IMR-90 (cell line): ENCODE measurements at places on chromosomes 13 and 19.

GRCh38 chr13:26878438-26878837, 117.9 kb upstream of the GPR12 start:
- DNase-seq: no peak

GRCh38 chr19:40741527-40742390, 8.5 kb downstream of the ACTMAP start:
- DNase-seq: no peak

GRCh38 chr19:13154911-13155471, 4.8 kb downstream of the IER2 start:
- peak; percentile 65 for DNase-seq

GRCh38 chr13:85935868-85936467, 136.7 kb upstream of the SLITRK6 start:
- DNase-seq: no peak

DNA sequence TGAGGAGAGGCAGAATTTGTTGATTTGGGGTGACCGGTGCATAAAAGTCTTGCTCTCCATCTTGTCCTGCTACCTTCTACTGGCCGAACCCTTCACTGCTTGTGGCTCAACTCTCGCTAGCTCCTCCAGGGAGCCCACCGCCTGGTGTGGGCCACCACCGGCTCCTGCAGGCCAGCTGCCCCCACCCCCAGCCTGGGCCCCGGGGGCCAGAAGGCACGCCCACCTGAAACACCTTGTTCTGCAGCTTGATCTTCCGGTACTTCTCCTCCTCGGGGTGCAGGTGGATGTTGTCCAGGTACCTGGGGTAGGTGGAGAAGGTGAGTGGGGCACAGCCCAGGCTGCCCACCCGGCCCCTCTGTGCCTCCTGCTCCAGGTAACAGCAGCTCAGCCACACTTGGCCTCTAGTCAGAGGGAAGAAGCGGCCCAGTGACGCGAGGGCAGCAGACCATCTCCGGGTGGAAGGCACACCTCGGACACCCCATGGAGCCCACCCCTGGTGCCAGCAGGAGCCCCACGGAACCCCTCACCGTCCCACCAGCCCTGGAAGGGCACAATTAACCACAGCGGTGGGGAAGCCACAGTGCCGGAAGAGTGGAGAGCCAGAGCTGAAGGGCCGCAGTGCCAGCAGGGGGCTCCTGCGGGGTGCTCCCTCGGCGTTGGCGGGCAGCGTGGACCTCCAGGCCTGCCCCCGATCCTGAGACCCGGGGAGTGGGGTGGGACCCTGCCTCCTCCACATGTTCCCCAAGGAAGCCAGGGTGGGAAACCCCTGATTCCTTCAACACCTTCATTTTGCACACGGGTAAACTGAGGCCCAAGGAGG, 10.1 kb downstream of the UBXN6 start:
- no peak for DNase-seq

DNA sequence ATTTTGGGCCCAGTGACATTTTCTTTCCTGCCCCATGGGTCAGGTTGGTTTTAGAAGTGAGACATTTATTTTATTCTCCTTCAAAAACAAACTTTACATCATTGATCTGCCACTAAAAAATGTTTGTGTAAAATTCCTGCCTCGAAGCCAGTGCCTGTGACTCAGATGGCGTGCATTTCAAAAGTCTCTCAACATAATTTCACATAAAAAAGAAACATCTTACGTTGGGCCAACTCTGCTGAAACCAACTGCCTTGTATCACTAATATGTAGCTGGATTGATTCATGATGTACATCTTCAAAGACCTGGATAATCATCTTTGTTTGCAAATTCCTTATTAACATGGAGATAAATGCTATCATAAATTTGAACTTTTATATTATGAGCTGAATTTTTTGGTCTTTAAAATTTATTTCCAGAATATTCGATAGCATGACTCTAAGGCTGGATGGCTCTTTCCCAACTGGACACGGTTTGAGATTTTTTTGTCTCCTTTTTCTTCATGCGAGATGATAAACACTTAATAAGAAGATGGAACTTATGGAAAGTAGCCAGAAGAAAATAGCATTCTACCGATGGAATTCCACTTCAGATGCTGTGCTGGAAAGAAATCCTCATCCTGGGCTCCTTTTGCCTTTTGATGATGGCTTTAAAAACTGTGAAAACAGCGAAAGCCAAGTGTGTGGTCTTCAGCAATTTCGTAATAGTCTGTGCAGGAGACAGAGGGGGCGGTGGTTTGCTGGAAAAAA, 420.5 kb downstream of the FGF9 start:
- peak; percentile 79 for DNase-seq
